ENCODE measurements at places on chromosomes 5 and 9.

DNA sequence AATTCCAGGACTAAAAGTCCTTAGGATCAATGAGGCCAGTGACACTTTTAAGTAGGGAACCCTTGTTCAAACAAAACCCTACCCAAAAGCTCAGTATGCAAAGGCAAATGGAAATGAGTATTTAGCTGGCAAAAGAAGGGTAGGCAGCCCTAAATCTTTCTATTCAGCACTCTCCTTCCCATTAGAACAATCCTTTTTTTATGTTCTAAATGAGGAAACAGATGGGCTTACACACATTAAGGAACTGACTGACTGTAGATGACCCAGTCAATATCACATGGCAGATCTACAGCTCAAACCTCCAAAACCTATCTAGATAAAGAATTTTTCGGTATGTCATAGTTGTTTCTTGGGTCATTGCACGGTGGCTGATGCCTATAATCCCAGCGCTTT lies 7.2 kb downstream of the CSNK1A1 start:
- DNase-seq = no peak

DNA sequence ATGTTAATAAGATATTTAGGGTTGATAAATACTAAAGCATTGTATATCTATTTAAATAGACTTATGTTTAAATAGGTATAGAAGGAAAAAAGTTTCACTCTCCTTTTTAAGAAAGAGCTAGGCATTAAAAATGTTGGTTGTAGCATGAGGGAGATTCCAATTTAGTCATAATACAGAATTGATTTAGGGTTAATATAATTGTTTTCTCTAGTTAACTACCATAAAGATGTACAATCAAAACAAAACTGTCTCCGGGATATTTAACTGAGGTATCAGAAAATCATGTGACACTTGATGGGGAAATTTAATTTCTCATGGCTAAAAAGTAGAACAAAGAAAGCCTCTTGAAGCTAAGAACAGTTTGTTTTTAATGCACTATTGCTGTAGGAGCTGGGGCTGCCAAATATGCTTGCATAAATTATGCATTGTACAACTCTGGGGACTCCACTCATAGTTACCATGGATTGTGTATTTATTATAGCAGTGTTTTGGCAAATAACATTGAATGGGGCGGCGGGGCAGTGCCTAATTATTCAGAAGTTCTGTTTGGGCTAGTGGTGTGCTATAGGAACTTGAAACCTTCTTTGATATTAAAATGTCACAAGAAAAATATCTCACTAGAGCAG lies 44.2 kb downstream of the SMC2 start:
- peak; percentile 0 for DNase-seq

GRCh38 chr9:122904466-122904822 lies 715 bp downstream of the RC3H2 start:
- peak; percentile 55 for DNase-seq

- DNase-seq = no peak
These were observed 708.6 kb upstream of the ZNF608 start for GRCh38 chr5:125455041-125455440.

- DNase-seq = no peak
These were observed 120.6 kb upstream of the RAPGEF1 start for GRCh38 chr9:131860430-131860829.

DNA sequence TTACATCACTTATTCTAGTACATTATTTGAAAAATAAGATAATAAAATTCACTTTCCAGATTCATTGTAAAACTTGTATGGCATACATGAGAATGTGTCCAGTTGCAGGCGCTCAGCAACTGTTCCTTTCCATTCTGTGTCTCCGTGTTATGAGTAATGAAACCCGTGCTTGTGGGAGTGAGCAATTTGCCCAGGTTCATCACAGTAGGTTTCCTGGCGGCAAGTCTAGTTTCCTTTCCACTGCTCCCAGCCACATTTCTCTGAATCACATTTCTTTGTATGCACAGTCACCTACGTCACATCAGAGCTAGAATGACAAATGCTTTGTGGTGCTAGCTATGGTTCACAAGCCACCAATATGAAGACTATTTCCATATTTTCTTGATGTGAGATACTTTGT lies 39.9 kb downstream of the MOCS2 start:
- peak; percentile 11 for DNase-seq

DNA sequence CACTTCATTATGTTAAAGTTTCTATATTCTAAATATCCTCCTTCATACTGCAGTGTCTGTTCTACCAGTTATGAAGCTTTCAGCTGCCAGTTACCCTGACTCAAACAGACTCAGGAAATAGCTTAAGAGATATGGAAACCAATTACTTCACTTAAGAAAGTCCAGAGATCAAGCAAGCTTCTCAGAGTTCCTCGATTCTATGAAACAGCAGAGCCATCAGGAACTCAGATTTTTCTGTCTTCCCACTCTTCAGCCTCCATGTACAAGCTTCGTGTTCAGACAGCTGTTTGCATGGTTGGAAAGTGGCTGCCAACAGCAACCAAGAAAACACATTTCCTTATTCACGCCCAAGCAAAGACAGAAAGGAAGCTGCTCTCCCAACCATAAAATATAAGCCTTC lies 216.1 kb downstream of the ACTL7B start:
- DNase-seq = no peak

DNA sequence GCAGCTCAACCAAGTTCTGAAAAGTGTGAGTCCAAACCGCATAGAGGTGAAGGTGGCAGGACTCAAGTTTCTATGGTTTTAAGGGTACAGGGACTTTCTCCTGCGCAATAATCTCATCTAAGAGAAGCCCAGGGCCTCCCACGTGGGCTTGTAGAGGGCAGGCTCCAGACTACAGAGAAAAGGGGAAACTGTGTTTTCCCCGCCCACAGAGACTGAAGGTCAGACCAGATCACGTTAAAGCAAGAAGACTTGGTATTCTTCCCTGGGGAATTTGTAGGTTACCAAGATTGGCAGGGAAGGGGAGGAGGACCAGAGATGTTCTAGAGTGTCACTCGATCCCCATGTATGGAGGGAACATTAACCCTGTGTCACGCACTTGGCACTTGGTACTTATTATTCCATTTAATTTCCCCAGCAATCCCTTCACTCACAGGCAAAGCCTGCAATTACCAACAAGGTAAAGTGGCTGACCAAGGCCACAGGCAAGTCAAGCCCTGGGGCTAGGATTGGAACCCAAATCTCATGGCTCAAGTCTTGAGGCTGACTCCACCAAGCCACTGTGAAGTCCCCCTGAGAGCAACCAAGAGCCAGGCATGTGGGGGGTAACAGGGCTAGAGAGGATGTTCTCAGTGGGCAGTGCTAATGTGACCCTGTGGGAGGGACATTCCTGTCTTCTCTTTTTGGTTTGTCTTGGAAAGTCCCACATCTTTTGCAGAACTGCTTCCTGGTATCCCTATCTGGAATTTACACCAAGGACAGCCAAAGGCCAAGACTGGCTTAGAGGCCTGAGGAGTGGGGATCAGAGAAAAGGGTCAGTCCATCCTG lies 18.3 kb upstream of the NEK6 start:
- DNase-seq = no peak

DNA sequence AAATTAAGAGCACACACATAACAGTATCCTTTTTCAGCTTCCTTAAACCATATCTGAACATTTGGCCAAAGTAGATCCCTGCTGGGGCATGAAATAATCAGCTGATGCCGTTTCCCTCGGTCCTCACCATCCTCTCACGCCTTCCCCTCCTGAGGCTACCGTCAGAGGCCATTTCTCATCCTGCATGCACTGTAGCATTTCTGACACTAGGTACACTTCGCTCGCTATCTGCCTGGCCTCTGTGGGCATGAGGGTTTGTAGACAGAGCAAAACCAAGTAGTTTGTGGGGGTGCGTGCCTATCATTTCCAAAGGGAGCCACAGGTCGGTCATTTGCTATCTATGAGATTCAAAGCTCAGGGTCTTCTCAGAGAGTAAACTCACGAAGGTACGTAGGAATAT lies 131.9 kb downstream of the BOD1 start:
- no peak for DNase-seq

DNA sequence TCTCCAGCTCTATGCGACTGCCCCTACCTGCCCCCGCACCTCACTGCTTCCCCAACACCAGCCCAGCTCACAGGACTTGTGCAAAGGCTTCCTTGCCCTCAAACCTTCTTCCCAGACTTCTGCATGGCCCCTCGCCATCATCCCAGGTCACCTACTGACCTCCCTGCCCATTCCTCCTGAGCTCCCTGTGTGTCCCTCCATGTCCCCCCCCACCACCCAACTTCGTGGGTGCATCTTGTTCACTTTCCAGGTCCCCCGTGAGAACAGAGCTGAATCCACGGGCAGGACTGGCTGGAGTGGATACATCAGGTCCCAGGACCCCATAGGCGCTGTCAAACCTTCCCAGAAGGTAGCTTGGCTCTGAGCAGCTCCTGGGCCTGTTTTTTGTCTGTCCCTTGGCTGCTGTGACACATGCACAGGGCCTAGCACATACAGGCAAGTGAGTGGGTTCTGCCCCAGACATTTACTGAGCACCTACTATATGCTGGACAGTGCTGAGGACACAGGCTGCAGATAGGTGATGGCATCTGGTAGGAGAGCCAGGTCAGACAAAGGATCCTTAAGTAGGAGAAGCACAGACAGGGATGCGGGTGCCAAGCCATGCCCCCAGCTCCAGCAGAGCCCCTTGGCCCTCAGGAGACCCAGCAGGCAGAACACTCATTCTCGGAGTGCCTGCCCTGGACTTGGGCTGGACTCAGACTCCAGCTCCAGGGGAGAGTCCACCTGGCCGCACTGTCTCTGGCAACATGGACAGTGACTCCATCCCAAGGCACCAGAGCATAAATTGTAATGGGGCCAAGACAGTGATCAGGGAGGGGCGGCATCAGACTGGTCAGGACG lies 15.0 kb downstream of the NINJ1 start:
- peak; percentile 43 for DNase-seq

DNA sequence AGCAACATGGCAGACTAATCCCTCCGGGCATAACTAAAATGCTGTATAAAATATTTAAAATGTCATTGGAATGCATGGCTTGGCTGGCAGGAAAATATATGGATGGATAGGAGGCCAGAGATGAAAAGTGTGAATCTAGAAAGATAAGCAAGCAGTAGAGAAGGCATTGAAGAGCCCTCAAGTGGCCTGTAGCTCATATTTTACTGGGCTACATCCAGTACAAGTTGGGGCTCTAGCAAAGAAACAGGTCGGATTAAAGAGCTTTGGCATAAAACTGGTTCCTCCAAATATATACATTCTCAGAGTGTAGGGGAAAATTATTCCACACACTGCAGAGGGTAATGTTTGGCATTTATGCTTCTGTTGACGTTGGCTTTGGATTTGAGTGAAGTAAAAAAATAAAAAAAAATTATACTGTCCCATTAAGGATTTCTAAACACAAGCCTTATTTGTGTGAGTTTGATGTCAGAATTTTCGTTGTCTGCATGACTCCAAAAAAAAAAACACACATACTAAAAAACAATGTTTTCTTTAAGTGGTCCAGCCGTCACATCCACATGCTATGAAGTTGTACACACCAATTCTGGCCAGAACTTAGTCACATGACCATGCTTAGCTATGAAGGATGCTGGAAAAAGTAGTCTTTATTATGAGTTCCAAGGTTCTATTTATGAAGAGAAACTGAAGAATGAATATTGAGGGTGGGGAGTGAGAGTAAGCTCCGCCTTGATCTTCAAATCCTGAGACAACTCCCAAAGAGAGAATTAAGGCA lies 147.0 kb downstream of the TLE1 start:
- DNase-seq = no peak

GRCh38 chr5:168796593-168797580 lies 217.7 kb upstream of the PANK3 start:
- no peak for DNase-seq

- no peak for DNase-seq
These were observed 88.5 kb downstream of the FEM1C start for GRCh38 chr5:115456056-115456455.

- DNase-seq = peak; percentile 60
These were observed 15.3 kb upstream of the AJM1 start for GRCh38 chr9:136826703-136827582.

GRCh38 chr5:926417-927171 lies 33.9 kb downstream of the TRIP13 start:
- DNase-seq = no peak

- DNase-seq = no peak
These were observed 30.9 kb upstream of the PPP1R26 start for GRCh38 chr9:135448663-135449100.

GRCh38 chr5:35811108-35811741 lies 45.5 kb upstream of the IL7R start:
- no peak for DNase-seq
